Cerebellar cortex (tissue), 1 donor: ENCODE measurements at places on chromosomes 13 and 19.

DNA sequence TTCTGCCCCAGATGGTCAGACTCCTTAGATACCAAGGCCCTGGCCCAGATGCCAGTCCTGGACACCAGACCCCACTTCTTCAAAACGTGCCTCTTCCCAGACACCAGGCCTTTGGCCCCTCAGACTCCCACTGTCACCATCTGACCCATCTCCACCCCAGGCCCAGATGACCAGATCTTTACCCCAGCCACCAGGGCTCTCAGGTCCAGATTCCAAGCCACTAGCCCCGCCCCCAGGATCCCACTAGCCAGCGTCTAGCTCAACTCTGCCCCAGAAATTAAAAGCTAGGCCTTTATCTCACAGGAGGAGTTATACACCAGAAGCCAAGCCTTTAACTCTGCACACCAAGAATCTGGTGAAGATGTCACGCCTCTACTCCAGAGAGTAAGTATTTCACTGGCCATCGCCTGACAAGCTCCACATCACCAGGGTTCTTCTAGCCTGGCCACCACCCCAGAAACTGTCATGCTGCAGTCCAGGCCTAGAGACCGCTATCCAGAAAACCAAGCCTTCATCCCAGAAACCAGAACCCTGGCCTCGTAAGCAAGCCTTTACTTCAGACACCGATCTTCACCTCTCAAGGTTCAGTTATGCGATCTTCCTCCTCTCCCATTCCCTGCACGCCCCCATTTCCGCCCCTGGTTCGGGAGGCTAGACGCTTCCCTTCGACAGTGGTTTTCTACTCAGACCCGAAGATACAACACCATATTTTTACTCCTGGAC, 595 bp downstream of the XAB2 start:
- DNase-seq: no peak

- DNase-seq: no peak
Measured at GRCh38 chr13:47794963-47795362, 206.1 kb downstream of the SUCLA2 start.

DNA sequence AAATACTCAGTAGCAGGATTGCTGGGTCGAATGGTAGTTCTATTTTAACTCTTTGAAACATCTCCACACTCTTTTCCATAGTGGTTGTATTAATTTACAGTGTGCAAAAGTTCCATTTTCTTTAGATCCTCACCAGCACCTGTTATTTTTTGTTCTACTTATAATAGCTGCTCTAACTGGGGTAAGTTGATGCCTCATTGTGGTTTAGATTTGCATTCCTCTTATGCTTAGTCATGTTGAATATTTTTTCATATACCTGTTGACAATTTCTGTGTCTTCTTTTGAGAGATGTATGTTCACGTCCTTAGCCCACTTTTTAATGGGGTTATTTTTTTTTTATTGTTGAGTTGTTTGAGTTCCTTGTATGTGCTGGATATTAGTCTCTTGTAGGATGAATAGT, 144.6 kb downstream of the NBEA start:
- DNase-seq: no peak

GRCh38 chr13:107458269-107458668, 757.1 kb downstream of the LIG4 start:
- no peak for DNase-seq

DNA sequence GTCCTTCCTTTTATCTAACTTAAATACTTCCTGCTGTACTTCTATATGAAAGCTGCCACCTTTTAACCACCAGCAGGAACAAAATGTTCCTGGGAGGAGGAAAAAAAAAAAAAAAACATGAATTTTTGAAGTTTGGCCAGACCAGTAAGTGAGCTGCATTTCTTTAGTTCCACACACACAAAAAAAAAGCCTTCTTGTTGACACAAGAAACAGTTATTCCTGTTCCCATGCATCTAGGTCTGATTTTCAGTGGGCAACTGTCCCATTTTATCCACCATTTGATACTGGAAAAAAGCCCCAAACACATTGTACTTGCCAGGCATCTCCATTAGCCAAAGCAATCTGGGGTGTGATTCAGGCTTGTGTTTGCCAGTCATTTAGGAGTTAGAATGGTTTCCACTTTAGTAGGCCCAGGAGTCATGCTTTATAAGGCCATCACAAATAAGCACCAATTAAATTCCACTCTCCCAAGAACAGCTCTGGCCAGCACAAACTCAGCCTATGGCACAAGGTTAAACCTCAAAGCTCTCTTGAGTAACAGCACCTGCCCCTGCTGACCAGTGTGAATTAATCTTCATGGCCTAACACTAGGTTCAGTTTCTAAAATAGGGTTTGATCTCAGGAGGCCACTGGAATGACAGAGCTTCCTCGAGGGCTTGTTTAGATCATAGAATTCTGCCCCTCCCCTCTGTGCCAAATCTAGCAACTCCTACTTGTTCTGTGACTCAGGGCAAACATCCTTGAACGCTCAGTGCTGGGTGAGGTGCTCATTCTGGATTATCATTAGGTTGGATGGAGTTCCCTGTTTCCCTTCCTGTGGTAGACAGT, 67.1 kb downstream of the NUFIP1 start:
- DNase-seq: no peak
